ENCODE measurements at places on chromosomes 4 and X.
A peak's percentile ranks its signal among the peaks of the same experiment; 100 is the strongest.

- no peak for DNase-seq
Observed at GRCh38 chrX:265502-265901, 15.7 kb upstream of the PLCXD1 start.

DNA sequence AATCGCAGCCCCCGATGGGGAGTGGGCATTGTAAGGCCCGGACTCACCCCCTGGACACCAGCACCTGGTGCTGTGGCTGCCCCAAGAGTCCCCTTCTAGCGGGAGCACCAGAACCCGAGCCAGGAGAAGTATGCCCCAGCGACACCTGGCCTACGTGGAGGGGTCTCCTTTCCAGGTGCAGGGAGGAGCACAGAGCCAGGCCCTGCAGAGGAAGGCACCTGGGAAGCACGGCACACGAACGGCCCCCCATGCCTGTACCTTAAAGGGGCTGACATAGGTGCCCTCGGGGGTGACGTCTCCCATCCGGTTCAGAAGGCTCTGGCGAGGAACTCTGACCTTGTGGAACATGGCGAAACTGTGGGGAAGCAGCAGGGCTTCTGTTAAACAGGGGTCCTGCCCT, 41.2 kb downstream of the ACOX3 start:
- no peak for DNase-seq

DNA sequence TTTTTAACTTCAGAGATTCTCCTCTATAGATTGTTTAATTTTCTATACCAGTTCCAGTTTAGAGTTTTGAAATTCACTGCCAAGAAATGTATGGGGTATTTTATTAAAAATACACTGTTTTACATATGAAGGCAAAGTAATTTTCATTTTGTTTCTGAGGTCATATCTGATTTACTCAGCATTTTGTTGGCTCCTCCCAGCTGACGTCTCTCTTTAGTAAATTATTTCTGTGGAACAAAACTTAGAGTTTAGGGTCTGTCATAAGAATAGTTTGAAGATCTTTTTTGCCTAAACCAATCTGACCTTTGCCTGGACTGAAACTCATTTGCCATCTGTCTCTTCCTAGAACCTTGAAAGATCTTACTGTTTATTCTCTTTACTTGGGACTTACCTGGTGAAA, 16.9 kb downstream of the FNIP2 start:
- DNase-seq = no peak

GRCh38 chr4:77093401-77093800, 17.6 kb upstream of the CCNI start:
- DNase-seq = no peak

GRCh38 chr4:99078931-99079624, 9.5 kb downstream of the ADH5 start:
- DNase-seq = no peak

- no peak for DNase-seq
Observed at GRCh38 chr4:93772858-93773257, 55.7 kb upstream of the ATOH1 start.

- peak; percentile 79 for DNase-seq
Observed at GRCh38 chr4:151540728-151541388, 131.9 kb downstream of the FHIP1A start.
